ENCODE measurements at places on chromosomes 5 and 9. TPM values are rescaled to one million over a fixed set of nuclear protein-coding genes. Genes with fewer than 3 reads are reported as not detected.

Gene ZNG1E
- polyA plus RNA-seq: 30.2 TPM

Gene SKP2
- polyA plus RNA-seq: 15.6 TPM

Gene CDKN2A
- 6.8 TPM for polyA plus RNA-seq

DNA sequence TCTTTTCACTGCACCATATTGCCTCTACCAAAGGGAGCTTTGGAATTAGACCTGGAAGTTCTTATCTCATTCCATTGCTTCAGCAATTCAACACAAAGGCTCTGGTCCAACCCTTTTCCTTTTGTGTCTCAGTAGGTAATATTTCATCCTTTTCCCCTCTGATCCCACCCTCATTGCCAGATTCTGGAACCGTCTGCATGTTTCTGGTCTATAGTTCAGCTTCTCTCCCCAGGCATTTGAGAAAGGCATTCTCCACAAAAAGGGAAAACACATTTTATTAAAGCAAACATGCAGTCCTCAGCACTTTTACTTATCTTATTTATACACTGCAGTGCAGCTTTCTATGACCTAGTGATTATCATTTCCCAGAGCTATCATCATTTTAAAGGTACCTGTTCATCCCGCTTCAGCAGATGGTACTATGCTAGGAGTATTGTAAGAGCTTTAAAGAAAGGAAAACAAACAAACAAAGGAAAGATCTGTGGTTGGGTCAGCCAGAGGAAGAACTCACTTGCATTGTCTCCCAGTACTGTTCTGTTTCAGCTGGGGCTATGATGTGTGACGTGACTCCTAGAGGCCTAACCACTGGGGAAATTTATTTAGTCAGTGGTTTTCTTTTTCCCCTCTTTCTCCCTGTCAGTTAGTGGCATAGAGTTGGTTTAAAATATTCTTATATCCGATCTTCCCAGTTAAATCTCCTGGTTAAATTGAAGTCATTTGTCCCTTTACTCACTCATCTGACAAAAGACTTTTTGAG, 269.2 kb downstream of the TMEM38B start:
- no peak for DNase-seq

- no peak for DNase-seq
These were observed 5.7 kb upstream of the OLFM1 start for GRCh38 chr9:135081731-135082130.

Gene ABCA2
- 20.2 TPM for polyA plus RNA-seq

DNA sequence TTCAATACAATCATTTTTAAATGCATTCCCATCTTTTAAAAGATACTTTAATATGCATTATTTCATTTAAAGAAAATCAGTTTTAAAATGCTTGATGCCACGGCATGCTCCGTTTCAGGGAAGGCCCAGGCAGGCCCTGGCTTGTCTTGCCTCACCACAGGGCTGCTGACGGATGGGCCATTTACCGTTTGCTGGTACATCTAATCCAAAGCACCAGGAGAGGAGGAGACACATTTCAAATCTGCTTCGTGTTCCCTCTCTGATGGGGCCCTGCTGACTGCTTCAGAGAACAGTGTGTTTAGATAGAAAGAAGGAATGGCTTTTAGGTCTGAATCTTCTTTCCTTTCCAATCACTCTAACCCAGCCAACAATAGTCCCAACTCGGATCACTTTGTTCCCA, 185.2 kb downstream of the DCP2 start:
- no peak for DNase-seq

Gene CATSPER3
- polyA plus RNA-seq: 0.36 TPM

DNA sequence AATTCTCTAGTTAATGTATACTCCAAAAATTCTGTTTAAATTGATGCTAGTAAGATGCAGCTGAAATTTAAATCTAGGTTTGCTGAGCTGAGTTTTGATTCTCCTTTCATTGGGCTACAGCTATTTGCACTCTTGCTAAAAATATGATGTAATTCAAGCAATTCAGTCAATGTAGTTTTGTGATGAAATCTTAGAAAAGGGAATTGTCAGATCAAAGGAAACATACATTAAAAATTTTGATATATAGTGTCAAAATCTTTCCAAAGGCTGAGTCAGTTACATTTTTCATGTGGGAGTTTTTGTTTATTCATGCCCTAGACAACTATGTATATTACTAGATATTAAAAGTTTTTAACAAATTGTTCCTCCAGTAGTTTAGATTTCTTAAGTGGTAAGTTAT, 334.9 kb upstream of the DAB2 start:
- DNase-seq: no peak

Gene OR2V2
- not detected for polyA plus RNA-seq

Gene THBS4
- not detected for polyA plus RNA-seq

DNA sequence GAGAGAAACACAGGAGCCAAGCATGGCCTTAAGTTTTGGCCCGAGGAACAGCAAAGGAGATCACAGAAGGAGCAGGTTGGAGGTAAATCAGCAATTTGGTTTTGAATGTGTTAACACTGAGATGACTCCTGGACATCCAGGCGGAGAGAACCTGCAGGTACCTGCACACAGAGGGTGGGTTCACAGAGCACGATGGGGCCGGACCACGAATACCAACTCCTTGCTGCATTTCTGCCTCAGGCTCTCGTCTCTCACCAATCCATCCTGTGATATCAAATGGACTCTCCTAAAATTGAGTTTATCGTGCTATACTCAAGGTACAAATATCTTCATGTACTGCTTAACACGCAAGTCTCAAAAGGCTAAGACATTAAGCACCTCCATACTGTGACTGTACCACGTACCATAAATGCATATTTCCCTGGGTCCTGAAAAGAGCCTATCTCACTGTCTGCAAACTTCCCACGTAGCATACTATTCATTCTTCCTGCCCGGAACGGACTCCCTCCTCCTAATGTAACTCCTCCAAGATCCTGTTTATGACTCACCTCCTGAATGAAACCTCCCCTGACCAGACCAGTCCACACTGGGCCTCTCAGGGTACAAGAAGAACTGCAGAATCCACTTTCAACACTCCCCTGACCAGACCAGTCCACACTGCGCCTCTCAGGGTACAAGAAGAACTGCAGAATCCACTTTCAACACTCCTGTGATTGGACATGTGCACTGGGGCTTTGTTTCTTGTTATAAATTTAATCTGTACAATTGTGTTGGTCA, 380.8 kb upstream of the RFX3 start:
- DNase-seq: no peak

DNA sequence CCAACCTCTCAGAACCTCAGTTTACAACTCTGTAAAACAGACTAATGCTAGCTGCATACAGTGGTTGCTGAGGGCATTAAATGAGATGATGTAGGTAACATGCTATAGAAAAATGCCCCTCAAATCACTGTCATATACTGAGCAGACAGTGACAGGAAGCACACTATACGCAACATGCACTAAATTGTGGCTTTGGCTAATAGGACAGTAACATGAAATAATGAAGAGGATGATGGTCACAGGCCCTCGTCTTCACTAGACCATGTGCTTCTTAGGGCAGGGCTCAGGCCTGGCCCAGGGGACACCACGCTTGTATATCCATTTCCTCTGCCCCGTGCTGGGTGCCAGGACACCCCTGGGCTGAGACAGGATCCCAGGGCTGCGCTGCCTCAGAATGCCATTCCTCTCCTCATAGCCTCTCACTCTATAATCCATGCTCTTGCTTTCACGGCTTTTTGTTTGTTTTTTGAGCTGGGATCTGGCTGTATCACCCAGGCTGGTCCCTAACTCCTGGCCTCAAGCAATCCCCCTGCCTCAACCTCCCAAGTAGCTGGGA, 18.9 kb downstream of the CSF1R start:
- DNase-seq: no peak
